ENCODE measurements at places on chromosomes 12 and 14.

GRCh38 chr12:42119085-42119633 lies 25.5 kb downstream of the GXYLT1 start:
- DNase-seq, result peak; percentile 81

DNA sequence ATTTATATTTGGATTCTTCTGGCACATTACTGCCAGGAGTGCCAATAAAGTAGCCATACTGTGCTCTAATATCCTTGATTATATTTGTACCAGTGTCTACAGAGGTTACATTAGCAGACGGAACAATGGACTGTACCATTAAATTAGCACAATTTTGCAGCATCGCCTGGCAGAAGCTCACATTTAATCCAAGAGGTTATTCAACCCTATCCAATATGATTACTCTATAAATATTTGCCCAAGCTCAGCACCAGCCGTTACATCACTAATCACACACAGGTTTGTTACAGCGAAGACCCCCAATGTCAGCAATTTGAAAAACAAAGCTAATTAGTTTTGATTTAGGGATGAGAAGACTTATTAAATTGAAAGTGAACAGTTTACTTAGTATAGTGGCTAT lies 16.9 kb upstream of the MGST1 start:
- DNase-seq, result no peak

GRCh38 chr14:62015945-62016344 lies 253.7 kb downstream of the SNAPC1 start:
- peak; percentile 53 for DNase-seq

DNA sequence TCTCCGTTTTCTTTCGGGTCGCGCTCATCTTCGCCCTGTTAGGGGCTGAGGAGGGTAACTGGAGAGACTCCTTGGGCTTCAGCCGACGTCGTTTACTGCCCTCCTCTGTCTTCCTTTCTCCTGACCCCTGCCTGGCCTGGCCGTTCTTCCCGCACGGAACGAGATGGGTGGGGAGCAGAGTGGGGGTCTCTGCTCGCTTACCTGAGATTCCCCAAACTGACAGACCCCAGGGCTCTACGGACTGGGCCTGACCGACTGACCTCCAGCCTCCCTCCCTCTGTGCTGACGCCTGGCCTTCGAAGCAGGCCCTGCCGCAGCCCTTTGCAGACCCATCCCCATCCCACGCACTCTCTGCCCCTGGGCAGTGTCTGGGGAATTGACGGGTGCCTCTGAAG lies 439 bp downstream of the GOLGA5 start:
- DNase-seq, result no peak

- DNase-seq, result peak; percentile 54
These were observed 158.8 kb downstream of the RPAP3 start for GRCh38 chr12:47547077-47547476.

- no peak for DNase-seq
These were observed 66.1 kb downstream of the CHGA start for GRCh38 chr14:92988786-92989755.

- DNase-seq, result no peak
These were observed 81.3 kb upstream of the NID2 start for GRCh38 chr14:52150162-52150561.

GRCh38 chr12:1922985-1923384 lies 4.5 kb upstream of the CACNA2D4 start:
- no peak for DNase-seq

GRCh38 chr14:50397390-50398188 lies 908 bp upstream of the CDKL1 start:
- DNase-seq, result peak; percentile 16

DNA sequence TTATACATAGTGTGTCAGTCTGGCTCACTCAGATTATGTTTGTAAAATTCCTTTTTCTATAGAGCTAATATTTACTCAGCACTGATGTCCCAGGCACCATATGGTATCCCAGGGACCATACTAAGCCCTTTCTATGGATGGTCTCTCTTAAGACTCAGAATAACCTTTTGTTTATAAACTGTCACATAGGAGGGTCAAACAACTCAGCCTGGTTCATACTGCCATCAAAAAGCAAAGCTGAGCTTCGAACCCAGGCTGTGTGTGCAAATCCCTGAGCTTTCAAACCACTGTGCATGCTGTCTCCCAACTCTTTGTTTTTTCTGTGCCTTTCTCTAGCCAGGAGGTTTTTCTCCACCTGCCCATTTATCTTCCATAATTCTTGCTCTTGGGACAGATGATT lies 135.6 kb upstream of the ARHGAP5 start:
- no peak for DNase-seq

DNA sequence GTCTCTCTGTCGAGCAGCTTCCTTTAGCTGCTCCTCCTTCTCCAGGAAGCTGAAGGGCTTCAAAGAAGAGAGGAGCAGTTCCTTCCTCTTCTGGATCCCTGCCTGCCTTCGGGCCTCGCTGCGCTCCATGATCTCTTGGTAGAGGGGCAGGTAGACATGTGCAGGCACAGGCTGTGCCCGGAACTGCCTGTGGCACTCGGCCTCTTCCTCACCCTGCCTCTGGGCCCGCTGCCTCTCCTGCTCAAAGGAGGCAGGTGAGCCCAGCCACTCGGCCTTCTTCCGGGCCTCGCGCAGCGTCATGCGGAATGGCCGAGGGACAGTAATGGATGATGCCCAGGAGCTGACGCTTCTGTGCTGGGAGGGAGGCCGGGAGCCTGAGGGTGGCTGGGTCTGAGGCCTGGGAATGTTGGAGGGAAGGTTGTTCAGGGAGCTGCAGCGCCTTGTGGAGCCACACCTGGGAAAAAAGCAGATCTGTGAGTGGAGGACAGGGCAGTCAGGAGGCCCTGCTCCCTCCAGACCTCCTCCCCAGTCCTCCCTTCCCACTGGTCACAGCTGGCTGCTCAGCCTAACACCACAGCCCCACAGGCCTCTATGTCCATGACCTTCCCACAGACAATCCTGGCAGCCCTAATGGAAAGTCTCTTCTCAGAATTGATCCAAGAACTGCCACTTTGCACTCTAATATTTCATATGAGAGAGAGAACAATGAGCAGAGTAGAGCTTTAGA lies 5.3 kb downstream of the FAM161B start:
- no peak for DNase-seq

DNA sequence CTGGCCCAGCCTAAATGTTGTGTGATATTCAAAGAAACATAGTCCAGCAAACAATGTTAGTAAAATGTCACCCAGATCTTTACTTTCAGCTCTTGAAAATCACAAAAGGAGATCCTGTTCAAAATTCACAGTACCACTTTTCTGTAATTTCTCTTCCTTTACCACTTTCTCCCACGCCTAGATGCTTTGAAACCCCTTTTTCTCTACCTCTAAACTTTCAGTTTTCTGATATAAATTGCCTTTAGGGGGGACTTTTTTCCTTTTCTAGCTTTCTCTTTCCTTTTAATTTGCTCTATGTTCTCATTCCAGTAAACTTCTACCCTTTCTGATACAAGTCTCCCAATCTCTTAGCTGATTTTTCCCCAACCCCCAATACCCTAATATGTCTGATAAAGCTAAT lies 101.8 kb downstream of the LMO3 start:
- no peak for DNase-seq

- peak; percentile 49 for DNase-seq
These were observed 120.5 kb upstream of the NCOR2 start for GRCh38 chr12:124687917-124688316.

DNA sequence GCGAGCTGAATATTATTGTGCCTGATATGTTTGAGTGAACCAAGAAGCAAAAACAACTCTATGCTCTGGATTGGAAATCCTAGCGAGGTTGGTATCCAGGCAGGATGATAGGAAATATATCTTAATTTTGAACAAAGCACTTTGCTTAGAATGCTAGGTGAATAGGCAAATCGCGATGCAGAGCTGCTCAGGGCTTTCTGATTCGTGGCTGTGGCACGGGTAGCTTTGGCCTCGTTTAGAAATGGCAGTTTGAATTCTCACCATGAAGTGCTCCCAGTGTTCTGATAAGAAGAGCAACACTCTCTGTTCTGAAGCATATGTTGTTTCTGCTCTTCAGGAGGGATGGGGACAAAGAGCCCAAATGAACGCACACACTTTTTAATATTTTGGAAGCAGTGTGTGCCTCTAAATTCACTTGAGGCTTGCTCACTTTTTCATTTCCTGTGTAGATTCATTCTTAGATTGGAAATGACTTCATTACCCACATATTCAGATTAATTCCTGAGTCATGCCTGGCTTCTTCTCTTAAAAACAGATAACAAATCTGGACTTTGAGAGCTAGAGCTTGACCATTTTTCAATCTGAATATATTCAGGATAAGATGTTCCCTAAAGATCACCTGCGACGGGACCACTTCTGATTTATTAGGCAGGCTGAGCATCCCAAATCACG lies 200.9 kb downstream of the RPAP3 start:
- peak; percentile 66 for DNase-seq

DNA sequence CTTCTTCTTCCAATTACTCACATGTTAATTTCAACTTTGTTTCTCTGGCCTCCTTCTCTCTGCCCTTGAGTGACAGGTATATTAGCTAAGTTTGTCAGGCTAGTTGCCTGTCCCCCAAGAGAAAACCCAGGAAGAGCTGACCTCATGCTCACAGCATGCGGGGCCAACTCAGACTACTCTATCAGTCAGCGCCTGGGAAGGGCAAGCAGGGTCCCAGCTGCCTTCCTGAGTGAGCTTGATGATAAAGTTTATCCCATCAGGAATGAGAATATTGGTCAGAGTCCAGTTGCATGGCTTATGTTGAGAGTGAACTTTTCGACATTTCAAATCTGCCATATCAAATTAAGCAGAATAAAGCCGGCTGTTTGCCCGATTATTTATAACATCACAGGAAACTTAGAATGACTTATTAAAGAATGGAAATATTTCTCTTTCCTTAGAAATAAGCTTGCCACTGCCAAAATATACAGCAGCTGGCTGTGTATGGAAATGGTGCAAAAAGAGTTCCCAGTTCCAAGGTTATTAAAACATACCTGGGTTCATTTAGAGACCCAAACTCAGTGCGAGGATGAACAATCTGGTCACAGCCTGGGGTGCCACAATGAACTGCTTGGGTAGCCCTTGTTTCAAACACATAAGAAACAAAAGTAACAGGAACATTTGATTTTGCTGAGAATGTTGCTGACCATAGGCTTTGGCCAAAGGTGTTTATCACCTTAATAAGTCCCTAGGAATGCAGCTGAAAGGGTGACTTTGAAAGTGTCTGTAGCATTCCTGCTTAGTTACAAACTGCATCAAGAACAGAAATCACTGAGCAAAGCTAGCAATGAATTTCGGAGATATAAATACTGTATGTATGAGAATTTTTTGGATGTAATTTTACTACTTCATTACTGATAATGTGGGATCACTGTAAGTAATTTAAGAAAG lies 1553.8 kb upstream of the FLRT2 start:
- DNase-seq, result no peak

- no peak for DNase-seq
These were observed 61.7 kb downstream of the RFX4 start for GRCh38 chr12:106644335-106645073.

DNA sequence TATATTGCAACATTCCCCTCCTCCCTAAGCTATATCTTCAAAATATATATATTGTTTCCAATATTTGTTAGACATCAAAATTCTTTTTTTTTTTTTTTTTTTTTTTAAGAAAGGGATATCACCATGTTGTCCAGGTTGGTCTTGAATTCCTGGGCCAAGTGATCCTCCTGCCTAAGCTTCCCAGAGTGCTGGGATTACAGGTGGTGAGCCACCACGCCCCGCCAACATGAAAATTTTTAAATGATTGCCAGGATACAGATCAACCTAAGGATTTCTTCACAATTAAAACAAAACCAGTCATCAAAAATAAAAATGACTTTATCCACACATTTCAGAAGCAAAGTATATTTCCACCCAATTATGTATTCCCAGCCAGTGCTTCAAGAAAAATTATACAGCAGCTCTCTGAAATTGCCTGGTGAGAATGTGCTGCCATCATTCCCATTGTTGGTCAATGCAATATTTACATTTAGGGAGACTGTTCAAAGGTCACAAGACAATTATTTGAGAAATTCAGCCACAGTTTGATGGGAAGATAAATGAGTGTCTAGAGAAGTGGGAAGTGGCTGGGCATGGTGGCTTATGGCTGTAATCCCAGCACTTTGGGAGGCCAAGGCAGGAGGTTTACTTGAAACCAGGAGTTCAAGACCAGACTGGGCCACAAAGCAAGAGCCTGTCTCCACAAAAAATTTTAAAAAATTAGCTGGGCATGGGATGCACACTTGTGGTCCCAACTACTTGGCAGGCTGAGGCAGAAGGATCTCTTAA lies 141.7 kb upstream of the AMIGO2 start:
- DNase-seq, result peak; percentile 6

GRCh38 chr12:64385468-64385867 lies 5.1 kb downstream of the C12orf56 start:
- DNase-seq, result no peak
